ENCODE measurements at places on chromosomes 6 and 20. TPM values are rescaled to one million over a fixed set of nuclear protein-coding genes. Genes with fewer than 3 reads are reported as not detected.
A peak's percentile ranks its signal among the peaks of the same experiment; 100 is the strongest.

The SIRPD gene
- not detected for total RNA-seq

- H3K4me1 ChIP-seq = peaks cover 24% of the 10 kb centered on the region
- no peak overlapping the region for H3K27ac ChIP-seq
- H3K36me3 ChIP-seq = no peaks in the 10 kb centered on the region
- no peaks in the 10 kb centered on the region for H3K27me3 ChIP-seq
Observed at GRCh38 chr20:40280616-40281015, 408.4 kb downstream of the MAFB start.

- H3K27me3 ChIP-seq = no peaks in the 10 kb centered on the region
- H3K27ac ChIP-seq = no peak overlapping the region
- H3K36me3 ChIP-seq = no peaks in the 10 kb centered on the region
- no peak for DNase-seq
Observed at GRCh38 chr6:104519566-104519965, 340.2 kb downstream of the HACE1 start.

- DNase-seq = no peak
- no peak overlapping the region for H3K4me3 ChIP-seq
- no peaks in the 10 kb centered on the region for H3K36me3 ChIP-seq
Observed at GRCh38 chr6:53326372-53327016, 22.3 kb downstream of the ELOVL5 start.

GRCh38 chr20:6302041-6302440, 179.2 kb upstream of the FERMT1 start:
- DNase-seq = no peak
- no peaks in the 10 kb centered on the region for H3K36me3 ChIP-seq
- no peak overlapping the region for H3K4me3 ChIP-seq
- H3K27me3 ChIP-seq = no peaks in the 10 kb centered on the region
- no peak overlapping the region for H3K27ac ChIP-seq
- no peaks in the 10 kb centered on the region for H3K4me1 ChIP-seq

- H3K27me3 ChIP-seq = peaks cover 3% of the 10 kb centered on the region
- H3K27ac ChIP-seq = no peak overlapping the region
- H3K4me3 ChIP-seq = no peak overlapping the region
- H3K36me3 ChIP-seq = no peaks in the 10 kb centered on the region
- no peak for DNase-seq
- H3K4me1 ChIP-seq = no peaks in the 10 kb centered on the region
Observed at GRCh38 chr6:167296902-167297301, 5.8 kb downstream of the UNC93A start.

DNA sequence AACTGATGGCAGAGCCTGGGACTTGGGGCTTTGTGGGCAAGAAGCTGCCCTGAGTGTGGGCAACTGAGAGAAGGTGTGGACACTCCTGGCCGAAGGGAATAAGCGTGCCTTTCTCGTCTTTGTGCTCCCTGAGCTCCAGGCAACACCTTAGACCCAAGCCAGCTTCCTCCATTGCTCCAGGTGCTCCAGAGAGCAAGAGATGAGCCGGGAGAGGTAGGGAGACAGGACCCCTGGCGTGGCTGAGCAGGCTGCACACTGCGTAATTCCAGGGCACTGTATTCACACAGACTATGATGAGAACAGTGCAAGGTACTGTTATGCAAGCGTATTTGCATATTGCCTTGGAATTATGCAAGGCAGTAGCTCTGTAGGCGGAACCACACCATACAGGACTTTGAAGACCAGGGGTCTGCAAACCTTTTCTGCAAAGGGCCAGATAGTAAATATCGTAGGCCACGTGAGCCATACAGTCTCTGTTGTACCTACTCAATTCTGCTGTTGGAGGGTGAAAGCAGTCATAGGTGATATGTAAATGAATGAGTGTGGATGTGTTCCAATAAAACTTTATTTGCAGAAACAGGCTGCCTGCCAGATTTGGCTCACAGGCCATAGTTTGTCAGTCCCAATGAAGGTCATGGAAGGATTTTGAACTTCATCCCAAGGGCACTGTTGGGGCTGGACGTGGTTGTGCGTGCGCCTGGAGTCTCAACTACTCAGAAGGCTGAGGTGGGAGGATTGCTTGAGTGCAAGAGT, 42.1 kb upstream of the FAM83D start:
- no peaks in the 10 kb centered on the region for H3K4me1 ChIP-seq
- no peak overlapping the region for H3K27ac ChIP-seq
- H3K36me3 ChIP-seq = no peaks in the 10 kb centered on the region
- no peak overlapping the region for H3K4me3 ChIP-seq

DNA sequence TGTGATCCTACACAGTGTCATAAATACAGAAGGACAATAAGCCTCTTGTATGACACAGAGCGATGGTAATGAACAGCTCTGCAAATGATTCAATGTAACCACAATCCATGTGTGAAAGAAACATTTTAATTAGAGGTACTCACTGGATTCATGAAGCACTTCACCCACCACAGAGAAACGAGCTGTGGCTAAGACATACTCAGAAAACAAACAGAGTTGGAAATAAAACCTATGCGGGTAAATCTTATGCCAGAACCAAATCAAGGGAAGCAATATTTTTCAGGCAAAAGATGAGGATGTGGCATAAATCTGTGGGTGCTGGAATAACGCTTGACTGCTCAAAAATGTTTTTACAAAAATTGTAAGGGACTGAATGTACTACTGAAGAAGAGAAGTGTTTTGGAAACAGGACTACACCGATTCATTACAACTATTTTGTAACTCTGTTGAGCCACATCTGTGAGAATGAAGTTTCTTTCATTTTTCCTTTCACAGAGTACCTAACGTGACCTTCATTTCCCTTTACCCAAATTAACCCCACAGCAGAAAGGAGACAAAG, 112.1 kb downstream of the WDR27 start:
- H3K27me3 ChIP-seq = no peaks in the 10 kb centered on the region
- H3K4me1 ChIP-seq = no peaks in the 10 kb centered on the region
- H3K27ac ChIP-seq = no peak overlapping the region

- H3K27ac ChIP-seq = no peak overlapping the region
- no peak overlapping the region for H3K4me3 ChIP-seq
- no peaks in the 10 kb centered on the region for H3K36me3 ChIP-seq
- no peak for DNase-seq
- no peaks in the 10 kb centered on the region for H3K4me1 ChIP-seq
- H3K27me3 ChIP-seq = no peaks in the 10 kb centered on the region
Observed at GRCh38 chr6:150967910-150968309, 102.4 kb downstream of the MTHFD1L start.

The EEF1A2 gene
- total RNA-seq = 2,603 TPM

GRCh38 chr6:36805917-36806316, 33.3 kb downstream of the CPNE5 start:
- H3K27me3 ChIP-seq = no peaks in the 10 kb centered on the region
- H3K4me1 ChIP-seq = no peaks in the 10 kb centered on the region
- DNase-seq = no peak
- H3K27ac ChIP-seq = no peak overlapping the region
- no peak overlapping the region for H3K4me3 ChIP-seq

The KCNK5 gene
- total RNA-seq = 0.20 TPM

DNA sequence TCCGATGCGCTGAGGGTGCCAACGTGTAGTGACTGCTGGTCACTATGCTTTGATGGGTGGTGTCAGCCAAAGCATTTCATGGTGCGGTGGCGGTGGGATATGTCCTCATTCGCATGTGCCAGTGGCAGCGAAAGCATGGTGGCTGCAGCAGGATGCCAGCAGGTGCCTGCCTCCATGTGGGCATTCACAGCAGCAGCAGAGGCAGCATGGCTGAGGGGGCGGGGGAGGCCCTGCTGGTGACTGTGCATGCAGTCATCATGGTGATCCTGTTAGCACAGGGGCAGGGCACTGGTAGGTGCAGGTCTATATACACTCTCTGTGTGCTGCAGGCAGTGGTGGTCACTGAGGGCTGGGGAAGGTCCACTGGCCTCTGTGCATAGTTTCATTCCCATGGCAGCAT, 22.0 kb downstream of the FIG4 start:
- DNase-seq = no peak
- H3K27ac ChIP-seq = no peak overlapping the region
- H3K4me1 ChIP-seq = no peaks in the 10 kb centered on the region
- H3K4me3 ChIP-seq = no peak overlapping the region

GRCh38 chr20:25372584-25373336, 17.9 kb downstream of the ABHD12 start:
- no peaks in the 10 kb centered on the region for H3K4me1 ChIP-seq
- no peaks in the 10 kb centered on the region for H3K27me3 ChIP-seq
- no peaks in the 10 kb centered on the region for H3K36me3 ChIP-seq
- no peak for DNase-seq
- H3K27ac ChIP-seq = no peak overlapping the region

The PPP1R14C gene
- total RNA-seq = 27.7 TPM

DNA sequence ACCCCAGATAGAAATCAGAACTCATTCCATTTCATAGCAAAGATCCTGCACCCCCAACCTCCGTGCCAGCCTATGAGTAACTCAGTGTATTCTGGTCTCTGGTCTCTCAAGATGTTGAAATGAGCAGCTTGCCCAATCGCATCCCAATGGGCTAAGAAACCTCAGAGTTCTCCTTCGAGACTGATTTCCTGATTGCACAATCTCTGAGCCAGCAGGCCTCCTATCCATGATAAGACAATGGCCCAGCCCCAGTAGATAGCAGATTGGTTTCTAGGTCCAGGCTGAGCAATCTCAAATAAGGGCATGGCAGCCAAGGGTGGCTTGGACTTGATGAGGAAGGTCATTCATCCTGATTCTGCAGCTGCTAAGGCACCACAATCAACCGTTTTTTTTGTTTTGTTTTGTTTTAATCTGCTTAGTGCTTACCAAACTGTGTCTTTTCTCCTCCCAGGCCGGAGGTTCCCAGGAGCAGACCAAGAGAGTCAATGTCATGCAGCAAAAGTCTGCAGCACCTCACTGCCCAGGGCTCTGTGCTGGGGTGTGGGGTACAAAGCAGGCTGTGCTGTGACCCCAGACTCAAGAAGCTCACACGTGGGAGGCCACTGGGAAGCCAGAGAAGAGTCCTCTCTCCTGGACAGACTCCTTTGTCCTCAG, 125.1 kb upstream of the NXT1 start:
- peak; percentile 72 for DNase-seq
- no peak overlapping the region for H3K4me3 ChIP-seq
- H3K27ac ChIP-seq = no peak overlapping the region
- H3K36me3 ChIP-seq = no peaks in the 10 kb centered on the region
- H3K4me1 ChIP-seq = no peaks in the 10 kb centered on the region
- H3K27me3 ChIP-seq = no peaks in the 10 kb centered on the region

DNA sequence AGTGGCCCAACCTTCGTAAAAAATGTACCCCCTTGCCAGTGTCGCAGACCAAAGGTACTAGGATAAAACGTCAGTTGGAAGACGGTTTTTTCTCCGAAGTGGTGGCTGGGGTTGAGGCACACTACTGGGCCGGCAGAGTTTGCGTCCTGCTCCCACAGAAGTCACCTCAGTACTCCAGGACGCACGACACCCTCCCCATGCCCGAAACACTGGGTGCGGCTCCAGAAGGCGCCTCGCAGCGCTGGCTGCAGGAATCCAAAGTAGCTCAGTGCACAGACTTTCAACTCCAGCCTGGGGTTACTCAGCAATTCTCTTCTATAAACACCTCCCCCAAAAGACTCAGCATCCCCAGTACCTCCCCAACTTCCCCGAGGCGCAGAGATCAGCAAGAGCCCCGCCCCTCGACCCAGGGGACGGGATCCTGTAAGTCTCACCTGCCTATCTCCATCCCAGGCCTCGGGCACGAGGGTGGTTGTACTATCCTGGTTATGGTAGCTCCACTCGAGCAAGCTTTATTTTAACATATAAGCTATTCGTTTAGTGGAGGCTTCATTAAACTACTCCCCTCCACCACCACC, 88.2 kb downstream of the ZFP64 start:
- no peak for DNase-seq
- no peak overlapping the region for H3K4me3 ChIP-seq
- no peak overlapping the region for H3K27ac ChIP-seq
- peaks cover 33% of the 10 kb centered on the region for H3K27me3 ChIP-seq

GRCh38 chr6:122128445-122128844, 271.0 kb upstream of the HSF2 start:
- H3K36me3 ChIP-seq = no peaks in the 10 kb centered on the region
- H3K27me3 ChIP-seq = no peaks in the 10 kb centered on the region
- H3K4me1 ChIP-seq = peaks cover 37% of the 10 kb centered on the region
- H3K4me3 ChIP-seq = no peak overlapping the region
- peak overlapping the region; percentile 78 for H3K27ac ChIP-seq

DNA sequence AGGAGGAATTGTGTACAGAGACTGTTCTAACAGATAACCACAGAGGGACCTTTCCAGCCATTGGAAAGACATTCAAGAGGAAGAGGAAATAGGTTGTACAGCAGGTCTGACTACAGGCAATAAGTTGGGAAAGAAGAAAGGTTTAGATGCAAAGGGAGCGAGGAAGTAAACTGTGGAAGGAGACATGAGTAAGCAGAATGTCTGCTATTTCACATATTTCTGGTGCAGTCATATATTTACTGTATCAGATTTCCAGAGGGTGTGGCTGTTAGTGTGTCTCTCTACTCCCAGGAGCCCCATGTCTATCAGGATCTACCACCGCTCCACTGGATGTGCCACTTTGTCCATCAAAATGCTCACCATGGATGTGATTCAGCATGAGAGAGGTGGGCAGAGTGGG, 25.9 kb downstream of the MRS2 start:
- H3K27me3 ChIP-seq = no peaks in the 10 kb centered on the region
- peak overlapping the region; percentile 29 for H3K27ac ChIP-seq
- no peak overlapping the region for H3K4me3 ChIP-seq
- peaks cover 24% of the 10 kb centered on the region for H3K36me3 ChIP-seq

DNA sequence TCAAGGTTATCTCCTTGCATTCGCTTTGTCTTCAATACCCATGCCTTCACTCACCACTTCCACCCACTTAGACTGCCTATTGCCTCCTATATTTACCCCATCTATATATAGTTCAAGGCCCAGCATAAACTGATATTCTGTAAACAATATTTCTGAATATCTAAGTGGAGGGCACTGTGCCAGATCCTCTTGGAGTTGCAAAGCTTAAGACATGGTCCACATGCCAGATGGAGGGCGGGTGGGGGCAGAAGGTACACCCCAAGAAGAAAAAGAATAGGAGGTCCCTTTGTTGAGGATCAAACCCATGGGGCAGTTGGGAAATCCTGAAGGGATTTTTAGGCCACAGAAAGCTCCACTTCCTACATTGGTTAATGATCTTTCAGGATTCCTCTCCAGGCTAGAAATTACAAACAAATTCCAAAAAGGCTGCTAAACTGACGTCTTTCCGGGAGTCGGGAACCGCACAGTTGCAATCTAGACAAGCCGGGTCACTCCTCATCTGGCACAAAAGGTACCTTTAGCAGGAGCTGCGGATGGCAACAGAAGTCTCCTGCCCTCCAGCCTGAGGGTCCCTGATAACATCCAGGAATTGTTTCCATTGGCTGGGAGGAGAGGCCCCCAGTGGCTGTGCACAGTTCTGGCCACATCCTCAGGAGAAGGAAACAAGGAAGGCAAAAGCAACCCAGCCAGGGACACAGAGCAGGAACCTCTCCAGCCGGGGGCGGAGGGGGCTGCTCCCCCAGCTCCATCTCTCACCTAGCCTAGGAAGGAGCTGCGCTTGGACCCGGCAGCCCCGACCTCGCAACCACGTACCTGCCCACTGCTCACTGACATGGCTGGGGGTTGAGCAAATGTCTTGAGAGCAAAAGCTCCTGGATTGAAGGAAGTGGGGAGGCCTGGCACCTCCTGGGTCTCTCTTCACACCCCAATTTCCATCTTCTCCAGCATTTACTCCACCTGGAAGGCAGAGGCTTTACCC, 5.9 kb upstream of the LPIN3 start:
- DNase-seq = no peak
- peak overlapping the region; percentile 64 for H3K27ac ChIP-seq
- H3K36me3 ChIP-seq = no peaks in the 10 kb centered on the region

- peak overlapping the region; percentile 98 for H3K4me3 ChIP-seq
- peak overlapping the region; percentile 93 for H3K27ac ChIP-seq
- peak; percentile 24 for DNase-seq
- H3K36me3 ChIP-seq = peaks cover 11% of the 10 kb centered on the region
Observed at GRCh38 chr6:17600527-17601385, 654 bp downstream of the FAM8A1 start.

- no peak for DNase-seq
- no peaks in the 10 kb centered on the region for H3K4me1 ChIP-seq
- H3K4me3 ChIP-seq = no peak overlapping the region
- H3K36me3 ChIP-seq = no peaks in the 10 kb centered on the region
- H3K27ac ChIP-seq = no peak overlapping the region
Observed at GRCh38 chr6:125486881-125487280, 185.1 kb upstream of the HDDC2 start.

Measured in gastrocnemius medialis (tissue), 4 donors.